ENCODE measurements at places on chromosomes 6 and 20.

- DNase-seq = no peak
Observed at GRCh38 chr6:157486572-157486971, 105.6 kb downstream of the ZDHHC14 start.

GRCh38 chr6:39902136-39902535, 32.1 kb downstream of the MOCS1 start:
- DNase-seq = no peak

GRCh38 chr6:122548281-122548680, 61.9 kb upstream of the PKIB start:
- no peak for DNase-seq

GRCh38 chr6:5126214-5126613, 41.1 kb downstream of the PPP1R3G start:
- no peak for DNase-seq

DNA sequence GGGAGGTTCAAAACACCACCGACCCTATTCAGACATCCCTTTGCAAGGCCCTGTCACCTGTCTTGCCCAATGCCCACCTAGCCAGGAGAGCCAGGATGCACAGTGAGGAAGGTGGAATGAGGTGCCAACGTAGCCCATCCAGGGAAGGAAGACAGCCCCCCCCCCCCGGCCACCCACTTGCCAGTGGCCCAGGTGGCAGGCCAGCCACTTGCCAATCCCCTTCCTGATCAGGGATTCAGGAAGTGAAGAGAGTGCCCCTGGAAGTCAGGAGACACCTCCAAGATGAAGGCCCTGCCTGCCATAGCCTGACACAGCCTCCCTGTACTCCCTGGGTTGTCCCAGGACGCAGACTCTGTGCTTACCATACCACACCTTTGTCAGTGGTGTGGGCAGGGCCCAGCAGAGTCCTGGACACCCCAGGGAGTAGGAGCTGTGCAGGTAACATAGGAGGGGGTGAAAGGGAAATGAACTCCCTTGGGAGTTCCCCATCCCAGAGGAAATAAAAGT, 54.7 kb downstream of the MRPL14 start:
- DNase-seq = no peak

DNA sequence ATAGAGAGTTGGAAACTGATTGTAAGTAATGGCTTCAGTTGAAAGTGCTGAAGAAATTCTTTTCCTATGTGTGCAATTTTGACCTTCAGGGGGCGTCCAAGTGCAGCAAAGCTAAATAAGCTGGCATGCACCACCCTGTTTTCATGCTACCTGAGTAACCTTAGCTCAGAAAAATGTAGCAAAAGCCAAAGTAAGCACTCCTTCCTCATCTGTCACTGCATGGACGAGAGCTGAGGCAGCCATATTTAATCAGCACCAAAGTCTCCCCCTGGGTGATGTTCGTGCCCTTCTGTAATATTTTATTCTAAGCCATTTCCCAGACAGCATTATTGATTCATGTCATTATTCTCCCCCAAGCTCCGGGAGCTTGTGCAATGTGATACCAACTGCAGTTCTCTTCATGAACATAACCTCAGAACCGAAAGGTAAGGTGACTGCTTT, 123.1 kb downstream of the RPS12 start:
- peak; percentile 41 for DNase-seq

Measured in iPS DF 6.9 (cell line).